Activated CD8-positive, alpha-beta T cell treated with anti-CD3 and anti-CD28 coated beads, Interleukin-2, amount 10 ng/mL, durations not matched to agents 7 days and 5 days (primary cell): ENCODE measurements at places on chromosomes 13 and 19. TPM values are rescaled to one million over a fixed set of nuclear protein-coding genes. Genes with fewer than 3 reads are reported as not detected.

Gene THSD8
- total RNA-seq, result 17.7 TPM

- no peaks in the 10 kb centered on the region for H3K27me3 ChIP-seq
- H3K27ac ChIP-seq, result no peak overlapping the region
- no peak for DNase-seq
- H3K4me3 ChIP-seq, result no peak overlapping the region
- no peaks in the 10 kb centered on the region for H3K36me3 ChIP-seq
These were observed 116.6 kb downstream of the CDK8 start for GRCh38 chr13:26370553-26370952.

DNA sequence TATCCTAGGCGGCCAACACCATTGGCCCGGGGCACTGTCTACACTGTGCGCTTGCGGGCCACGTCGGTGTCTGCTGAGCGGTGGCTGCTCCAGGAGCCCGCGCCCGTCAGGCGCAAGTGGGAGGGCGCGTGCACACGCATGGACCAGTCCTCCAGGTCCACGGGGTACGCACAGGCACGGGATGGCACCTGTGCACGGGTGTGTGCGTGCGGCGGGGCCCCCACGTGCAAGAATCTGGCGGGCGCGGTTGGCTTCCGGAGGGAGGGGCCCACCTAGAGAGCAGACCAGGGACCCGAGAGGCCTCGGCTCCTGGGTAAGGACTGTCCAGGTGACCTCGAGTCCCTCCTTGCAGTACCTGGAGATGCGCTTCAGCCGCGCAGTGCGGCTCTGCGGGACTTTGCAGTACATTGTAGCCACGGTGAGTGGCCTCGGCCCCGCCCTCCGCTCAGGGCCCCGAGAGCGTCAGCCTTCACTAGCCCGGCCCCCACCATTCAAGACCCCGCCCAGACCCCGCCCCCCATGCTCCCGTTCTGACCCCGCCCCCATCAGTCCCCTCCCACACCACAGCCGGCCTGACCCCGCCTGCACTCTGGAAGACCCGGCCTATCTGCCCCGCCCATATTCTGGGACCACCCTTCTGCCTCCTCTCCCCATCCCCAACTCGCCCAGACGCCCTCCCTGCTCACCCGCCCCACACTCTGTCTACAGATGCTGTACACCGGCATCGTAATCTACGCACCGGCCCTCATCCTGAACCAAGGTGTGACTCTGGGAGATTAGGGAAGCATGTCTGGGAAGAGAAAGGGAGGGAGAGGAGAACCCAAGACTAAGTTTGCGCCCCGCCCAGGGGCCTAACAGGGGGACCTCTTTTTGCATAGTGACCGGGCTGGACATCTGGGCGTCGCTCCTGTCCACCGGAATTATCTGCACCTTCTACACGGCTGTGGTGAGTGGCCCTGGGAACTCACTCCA lies 2.3 kb downstream of the SLC5A5 start:
- H3K27me3 ChIP-seq, result no peaks in the 10 kb centered on the region
- peak overlapping the region; percentile 74 for H3K27ac ChIP-seq
- H3K36me3 ChIP-seq, result peaks cover 4% of the 10 kb centered on the region
- peak overlapping the region; percentile 86 for H3K4me3 ChIP-seq
- DNase-seq, result peak; percentile 79

GRCh38 chr19:48681127-48681470 lies 8.3 kb upstream of the NTN5 start:
- H3K36me3 ChIP-seq, result no peaks in the 10 kb centered on the region
- no peak overlapping the region for H3K27ac ChIP-seq

DNA sequence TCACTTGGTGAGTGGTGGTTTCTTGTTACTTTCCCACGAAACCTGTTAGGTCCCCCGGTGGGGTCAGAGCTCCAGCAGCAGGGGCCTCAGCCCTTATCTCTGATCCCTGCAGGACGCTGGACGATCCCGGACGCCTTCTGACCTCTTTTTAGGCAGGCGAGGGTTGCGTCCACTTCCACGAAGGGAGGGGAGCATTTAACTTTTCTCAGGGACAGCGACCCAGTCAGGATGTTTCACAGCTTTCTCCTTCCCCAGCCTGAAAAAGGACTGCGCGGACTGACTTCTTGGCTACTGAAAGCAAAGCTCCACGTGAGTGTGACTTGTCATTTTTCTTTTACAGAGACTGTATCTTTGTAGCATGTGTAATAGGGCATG lies 692 bp downstream of the ZNF234 start:
- H3K27ac ChIP-seq, result peak overlapping the region; percentile 91
- H3K36me3 ChIP-seq, result peaks cover 34% of the 10 kb centered on the region
- peaks cover 17% of the 10 kb centered on the region for H3K4me1 ChIP-seq
- H3K4me3 ChIP-seq, result peak overlapping the region; percentile 94
- H3K27me3 ChIP-seq, result no peaks in the 10 kb centered on the region

DNA sequence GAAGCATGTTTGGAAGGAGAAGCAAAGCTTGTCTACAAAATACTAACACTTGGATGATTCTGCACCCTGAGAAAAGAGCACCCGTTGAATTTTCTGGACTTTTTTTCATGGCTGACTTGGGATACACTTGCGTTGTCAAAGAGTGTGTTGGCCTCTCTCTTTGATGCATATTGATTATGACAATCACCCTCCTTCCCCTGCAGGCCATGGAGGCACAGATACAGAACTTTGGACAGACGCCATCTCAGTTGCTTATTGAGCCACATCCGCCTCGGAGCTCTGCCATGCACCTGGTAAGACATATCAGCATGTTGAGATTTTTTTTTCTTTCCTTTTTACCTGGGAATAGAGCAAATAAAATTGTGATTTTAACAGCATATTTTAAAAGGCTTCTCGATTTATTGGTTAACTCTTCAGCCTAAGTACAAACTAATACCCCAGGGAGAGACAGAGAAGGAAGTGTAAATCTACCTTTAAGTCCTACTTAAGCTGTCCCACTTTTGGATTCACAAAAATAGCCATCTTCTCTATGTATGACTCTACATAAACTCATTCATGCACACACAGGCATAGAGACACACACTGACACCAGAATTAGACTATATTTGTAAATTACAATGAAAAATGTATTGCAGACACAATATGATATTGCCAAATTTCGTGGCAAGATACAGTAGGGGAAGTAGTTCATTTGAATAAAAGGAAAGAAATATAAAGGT lies 169.7 kb upstream of the MAB21L1 start:
- no peaks in the 10 kb centered on the region for H3K36me3 ChIP-seq
- H3K4me1 ChIP-seq, result no peaks in the 10 kb centered on the region
- H3K4me3 ChIP-seq, result no peak overlapping the region
- H3K27me3 ChIP-seq, result no peaks in the 10 kb centered on the region
- H3K27ac ChIP-seq, result no peak overlapping the region
